Neuronal stem cell (in vitro differentiated cells): ENCODE measurements at places on chromosomes 1 and 21.

DNA sequence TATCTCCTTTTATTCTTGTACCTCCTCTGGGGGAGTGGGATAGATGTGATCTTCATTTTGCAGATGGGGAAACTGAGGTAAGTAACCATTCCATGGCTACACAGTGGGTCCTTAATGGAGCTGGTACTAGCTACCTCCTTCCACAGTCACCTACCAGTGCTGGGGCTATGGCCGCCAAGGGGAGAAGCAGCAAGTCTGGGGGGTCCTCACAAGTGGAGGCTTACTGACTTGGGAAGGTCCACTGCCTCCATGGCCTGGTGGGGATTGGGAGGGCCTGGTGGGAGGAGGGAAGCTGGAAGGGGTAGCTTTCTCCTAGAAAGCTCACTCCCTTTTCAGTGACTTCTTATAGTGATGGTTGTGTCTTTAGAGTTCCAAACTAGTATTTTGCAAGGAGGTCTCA, 5.9 kb upstream of the FOXO6 start:
- no peak for DNase-seq

GRCh38 chr1:244269169-244269568, 182.5 kb downstream of the ADSS2 start:
- no peak for DNase-seq

GRCh38 chr1:26349877-26350244, 4.1 kb downstream of the CRYBG2 start:
- DNase-seq: no peak

DNA sequence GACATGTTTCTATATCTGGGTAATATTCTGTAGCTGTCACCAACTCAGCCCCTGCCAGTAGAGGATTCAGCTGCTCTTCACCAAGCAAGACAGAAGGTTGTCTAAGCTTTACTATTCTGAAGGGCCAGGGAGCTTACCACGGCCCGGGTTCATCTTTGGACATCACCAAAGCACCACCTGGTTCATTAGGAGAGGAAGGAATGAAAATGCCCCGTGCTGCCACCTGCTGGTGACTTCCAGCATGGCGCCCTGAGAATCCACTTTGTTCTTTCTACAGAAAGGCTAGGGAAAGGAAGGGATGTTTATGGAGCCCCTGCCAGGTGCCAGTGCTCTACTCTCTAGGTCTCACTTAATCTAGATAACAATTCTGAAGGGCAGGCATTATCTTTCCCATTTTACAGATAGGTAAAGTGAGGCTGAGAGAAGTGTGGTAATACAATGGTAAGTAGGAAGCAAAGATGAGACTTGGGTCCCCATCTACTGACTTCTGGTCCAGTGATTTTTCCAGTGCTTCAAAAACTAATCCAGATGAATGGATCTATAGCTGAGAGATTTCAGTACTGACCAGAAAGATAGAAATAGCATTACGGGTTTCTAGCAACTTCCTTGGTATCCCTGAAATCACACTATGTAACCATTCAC, 79.5 kb downstream of the BEND5 start:
- peak; percentile 73 for DNase-seq

- no peak for DNase-seq
Observed at GRCh38 chr1:154425172-154425571, 20.0 kb downstream of the IL6R start.

DNA sequence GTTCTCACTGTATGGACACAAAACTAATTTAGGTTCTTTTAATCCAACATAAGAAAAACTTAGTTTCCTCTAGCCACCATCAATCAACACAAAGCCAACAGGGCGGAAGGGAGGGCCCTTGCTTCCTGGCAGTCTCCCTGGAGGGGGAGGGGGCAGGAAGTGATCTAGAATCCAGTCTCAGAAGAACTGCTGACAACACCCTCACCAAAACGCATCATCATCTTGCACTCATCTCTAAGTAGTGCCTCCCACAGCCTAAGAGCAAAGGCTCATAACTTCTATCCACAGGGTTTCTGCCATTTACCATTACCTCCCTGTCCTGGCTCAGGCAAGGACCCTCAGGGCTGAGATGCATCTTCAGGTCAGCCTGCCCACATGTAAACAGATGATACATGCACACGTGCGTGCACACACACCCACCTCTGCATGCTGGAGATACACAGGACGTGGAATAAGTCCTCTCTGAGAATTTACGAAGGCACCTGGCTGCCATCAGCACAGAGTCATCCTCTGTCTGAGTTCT, 20.5 kb downstream of the HIVEP3 start:
- DNase-seq: no peak

GRCh38 chr1:193031431-193031830, 27.7 kb downstream of the UCHL5 start:
- no peak for DNase-seq

DNA sequence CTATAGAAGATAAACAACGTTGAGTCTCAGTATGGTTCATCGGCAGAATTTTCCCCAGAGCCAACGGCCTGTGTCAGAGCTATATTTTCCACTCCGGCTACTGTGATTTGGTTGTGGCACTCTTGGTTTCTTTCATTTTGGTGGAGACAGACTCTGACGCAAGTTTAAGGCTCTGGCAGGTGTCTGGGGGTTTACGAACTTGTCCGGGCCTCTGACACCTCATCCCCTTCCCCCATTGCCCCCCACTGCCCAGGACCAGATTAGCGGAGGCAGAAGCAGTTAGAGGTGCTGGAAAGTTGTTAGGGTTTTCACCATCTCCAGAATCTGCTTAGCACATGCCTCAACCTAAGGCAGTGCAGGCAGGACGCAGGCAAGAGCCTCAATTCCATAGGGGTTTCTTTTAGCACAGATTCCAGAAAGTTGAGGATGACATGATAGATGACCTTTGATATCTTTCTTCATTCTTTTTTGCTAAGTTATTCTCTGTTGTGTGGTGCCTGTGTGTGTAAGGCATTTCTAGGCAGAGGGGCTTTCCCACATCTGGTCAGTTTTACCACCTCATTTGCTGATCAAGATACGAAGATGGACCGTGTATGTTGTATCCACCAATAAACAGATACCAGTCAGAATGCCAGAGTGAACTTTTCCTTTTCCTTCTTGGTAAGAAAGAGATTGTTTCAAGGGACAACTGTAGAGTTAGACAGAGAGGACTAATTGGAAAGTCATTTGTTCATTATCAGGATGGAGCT, 18.4 kb upstream of the IL10 start:
- DNase-seq: no peak

DNA sequence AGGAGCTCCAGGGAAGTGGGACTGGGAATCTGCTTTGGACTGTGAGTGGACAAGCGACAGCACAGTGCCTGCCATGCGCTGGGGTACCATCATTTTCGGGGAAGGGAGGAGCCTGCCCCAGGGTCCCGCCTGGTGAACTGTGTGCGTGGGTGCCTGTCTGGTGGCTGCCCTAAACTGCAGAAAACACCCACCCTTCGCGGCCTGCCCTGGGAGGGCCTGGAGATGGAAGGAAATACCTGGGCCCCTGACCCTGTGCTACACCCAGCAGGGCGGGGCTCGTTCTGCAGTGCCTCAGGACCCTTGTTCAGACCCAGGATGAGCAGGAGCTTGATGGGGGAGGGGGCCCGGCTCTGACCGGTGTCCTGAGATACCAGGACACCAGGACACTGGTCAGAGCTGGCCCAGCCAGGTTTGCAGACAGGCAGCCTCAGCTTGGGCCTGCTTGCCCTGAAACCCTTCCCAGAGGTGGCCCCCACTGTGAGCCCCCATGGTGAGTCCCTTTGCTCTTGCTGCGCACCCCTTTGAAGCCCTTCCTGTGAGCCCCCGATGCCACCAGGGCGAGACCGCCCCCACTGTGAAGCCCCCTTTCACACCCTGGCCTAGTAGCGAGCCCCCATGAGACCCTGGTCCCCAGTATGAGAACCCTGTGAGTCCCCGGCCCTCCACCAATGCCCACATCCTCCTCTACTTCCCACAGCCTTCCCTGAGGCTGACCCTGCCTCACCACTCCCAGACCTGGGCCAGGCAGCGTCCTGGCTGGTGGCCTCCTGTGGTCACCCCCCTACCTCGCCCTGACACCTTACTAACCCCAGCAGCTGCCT, 2.6 kb downstream of the GJC2 start:
- DNase-seq: no peak

GRCh38 chr1:9349331-9349851, 56.7 kb downstream of the SPSB1 start:
- DNase-seq: no peak

GRCh38 chr1:243483071-243483771, 227.4 kb downstream of the SDCCAG8 start:
- DNase-seq: peak; percentile 33

- DNase-seq: no peak
Observed at GRCh38 chr1:206739411-206740076, 31.0 kb upstream of the IL19 start.

DNA sequence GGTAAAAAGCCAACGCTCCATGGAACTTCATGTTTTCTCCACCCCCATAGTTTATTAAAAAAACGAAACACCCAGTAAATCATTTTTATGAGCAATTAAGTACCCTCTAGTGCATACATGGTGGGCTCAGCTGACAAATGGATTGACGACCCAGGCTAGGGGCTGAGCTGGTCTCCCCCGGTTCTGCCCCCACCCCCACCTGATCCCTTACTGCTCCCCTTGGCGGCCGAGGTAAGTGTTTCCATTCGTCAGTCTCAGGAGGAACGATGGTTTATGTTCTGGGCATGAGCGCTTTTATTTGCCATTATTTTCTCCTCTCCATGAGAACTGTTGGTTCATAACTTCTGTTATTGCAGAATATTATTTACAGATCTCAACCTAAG, 233.9 kb upstream of the C1orf174 start:
- DNase-seq: no peak

DNA sequence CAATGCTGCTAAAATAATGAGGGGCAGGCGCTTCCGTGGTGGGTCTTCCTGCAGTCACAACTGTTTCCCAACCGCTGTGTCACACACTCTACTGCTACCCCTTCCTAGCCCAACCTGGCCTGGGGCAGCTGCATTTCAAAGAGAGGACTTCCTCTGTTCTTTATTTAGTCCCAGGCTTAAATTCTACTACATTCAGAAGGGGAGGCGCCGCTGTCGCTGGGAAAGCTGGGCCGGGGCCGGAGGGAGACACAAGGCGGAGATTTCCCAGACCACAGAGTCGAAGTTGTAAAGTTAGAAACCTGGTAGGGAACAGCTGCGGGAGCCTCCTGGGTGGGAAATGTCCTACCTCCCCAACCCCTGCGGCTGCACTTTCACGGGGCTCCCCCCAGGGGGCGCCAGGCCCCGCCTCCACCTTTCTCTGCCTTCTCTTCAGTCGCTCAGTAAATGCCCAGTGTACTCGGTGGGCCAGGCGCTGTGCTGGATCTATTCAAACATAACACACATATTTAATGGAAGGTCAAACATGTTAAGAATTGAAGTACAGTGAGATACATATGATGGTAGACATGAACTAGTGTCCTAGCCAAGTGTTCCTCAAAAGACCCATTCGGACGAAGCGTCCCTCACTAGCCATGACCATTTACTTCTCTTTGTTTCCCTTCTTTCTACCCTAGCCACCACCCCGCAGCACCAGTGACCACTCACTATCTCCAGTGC, 23.1 kb downstream of the DYRK3 start:
- no peak for DNase-seq

GRCh38 chr1:45291716-45292115, 35.0 kb upstream of the HPDL start:
- no peak for DNase-seq

DNA sequence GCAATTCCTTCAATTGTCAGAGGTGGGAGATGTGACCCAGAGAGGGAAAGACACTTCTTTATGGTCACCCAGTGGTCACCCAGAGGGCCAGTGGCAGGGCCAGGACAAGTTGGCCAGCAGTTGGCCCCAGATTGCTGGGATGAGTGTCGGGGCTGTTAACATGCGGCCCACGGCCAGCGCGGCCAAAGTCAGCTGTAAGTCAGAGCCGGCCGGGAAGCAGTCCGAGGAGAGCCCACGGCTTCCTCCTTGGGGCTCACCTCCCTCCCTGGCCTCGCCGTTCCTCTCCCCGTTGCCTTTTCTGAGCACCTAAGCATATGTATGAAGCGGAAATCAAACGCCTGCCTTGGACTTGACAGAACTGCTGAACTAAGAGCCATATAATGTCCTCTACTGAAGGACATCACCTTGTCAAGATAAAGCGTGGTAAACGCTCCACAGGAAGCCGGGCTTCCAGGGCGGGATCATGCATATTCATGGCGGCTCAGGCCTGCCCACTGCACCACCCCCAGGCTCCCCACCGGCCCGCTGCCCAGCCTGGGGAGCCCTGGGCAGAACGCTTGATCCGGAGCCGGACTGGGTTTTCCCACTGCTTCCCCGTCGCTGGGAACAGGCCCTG, 245.4 kb upstream of the POU3F1 start:
- DNase-seq: no peak

DNA sequence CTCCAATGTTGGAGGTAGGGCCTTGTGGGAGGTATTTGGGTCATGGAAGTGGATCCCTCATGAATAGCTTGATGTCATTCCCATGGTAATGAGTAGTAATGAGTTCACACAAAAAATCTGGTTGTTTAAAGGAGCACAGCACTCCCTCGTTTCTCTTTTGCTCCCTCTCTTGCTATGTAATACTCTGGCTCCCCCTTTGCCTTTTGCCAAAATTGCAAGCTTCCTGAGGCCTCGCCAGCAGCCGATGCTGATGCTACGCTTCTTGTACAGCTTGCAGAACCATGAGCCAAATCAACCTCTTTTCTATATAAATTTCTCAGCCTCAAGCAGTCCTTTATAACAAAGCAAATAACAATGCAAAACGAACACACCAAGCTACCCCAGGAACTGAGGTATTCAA, 80.9 kb downstream of the LHX9 start:
- DNase-seq: no peak

DNA sequence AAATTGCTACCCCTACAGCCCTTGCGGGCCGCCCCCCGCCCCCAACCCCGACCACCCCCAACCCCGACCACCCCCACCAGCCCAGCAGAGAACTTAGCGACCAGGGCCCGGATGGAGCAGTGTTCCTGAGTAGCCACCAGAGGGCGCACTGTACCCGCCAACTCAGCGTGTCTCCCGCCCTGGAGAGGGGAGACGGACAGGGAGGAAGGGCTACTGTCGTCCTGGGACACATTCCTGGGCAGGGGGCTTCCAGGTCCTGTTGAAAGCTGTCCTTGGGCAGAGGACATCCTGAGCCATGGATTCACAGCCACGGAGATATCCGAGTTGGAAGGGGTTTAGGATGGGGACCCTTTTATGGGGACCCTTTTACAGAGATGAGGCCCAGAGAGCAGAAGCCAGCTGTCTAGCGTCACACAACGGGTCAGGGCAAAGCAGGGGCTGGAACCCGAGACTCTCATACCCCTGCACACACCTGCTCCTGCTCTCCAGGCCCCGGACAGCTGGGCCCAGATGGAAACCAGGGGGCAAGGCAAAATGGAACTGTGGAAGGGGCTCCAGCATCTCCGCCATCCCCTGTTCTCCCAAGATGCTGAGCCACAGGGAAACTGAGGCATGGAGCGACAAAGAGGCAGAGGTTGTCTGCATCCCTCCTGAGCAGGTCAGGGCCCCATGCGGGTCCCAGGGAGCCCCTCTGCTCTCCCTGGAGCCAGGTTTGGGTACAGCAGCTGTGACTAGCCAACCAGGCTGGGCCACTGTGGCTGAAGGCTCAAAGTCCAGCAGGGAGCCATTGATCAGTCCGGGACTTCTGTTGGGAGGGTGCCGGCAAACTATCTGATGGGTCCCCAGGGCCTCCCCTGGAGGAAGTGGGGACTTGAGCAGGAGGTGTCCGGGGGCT, 25.0 kb upstream of the LAPTM5 start:
- peak; percentile 78 for DNase-seq
